Right atrium auricular region (tissue), 2 donors: ENCODE measurements at places on chromosomes 1 and 21.

DNA sequence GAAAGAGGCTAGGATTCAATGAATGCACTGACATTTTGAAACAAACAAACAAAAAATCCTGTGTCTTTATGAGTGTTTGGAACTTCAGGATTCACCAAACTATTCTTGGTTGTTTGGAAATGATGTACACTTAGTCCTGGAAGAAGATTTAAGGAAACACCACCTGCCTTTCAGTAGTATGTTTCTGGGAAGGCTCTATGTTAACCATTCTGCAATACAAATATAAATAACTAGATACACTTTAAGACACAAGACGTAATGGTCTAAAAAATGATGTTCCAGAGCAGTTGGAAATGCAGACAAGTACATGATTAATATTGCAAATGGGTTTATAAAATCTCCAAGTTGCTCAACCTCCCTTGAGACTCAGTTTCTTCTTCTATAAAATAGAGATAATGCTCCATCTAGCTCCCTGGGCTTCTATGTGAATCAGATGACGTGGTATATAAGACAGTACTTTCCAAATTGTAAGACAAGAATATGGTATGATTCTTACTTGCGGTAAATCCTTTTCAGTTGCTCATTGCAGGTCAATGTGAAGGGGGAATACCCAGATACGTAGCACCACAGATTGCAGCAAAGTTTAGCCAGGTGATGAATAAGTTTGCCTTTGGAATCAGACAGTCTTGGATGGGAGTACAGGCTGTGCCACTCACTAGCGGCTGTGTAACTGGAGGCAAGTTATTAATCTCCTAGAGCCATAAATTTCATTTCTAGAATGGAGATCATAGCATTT lies 224.8 kb upstream of the SGIP1 start:
- no peak for DNase-seq

DNA sequence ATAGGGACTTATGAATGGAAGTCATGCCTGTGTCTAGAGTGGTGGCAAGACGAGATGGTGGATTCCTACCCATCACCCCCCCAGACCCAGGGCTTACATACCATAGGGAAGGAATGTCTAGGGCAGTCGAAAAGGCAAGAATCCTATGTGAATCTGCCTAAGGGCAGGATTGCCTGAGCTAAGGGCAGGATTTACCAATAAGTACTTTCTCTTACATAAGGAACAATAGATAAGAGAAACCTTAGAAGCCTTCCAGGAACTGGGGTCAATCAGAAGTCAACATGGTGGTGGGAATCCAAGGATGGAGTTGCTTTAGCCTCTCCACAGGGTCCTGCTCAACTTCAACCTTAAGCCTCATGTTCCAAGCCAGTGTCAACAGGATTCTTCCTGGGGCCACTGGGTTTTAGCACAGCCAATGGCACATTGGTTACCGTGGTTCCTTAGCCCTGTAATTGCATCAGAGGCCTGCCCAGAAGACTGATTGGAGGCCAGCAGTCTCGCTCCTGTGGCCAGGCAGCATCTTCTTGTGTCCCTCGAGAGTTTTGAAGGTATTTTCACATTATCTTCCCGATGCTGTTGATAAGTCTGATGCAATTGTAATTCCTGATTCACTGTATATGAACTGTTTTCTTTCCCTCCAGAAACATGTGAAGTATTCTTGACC lies 20.7 kb downstream of the BACE2 start:
- DNase-seq = no peak

DNA sequence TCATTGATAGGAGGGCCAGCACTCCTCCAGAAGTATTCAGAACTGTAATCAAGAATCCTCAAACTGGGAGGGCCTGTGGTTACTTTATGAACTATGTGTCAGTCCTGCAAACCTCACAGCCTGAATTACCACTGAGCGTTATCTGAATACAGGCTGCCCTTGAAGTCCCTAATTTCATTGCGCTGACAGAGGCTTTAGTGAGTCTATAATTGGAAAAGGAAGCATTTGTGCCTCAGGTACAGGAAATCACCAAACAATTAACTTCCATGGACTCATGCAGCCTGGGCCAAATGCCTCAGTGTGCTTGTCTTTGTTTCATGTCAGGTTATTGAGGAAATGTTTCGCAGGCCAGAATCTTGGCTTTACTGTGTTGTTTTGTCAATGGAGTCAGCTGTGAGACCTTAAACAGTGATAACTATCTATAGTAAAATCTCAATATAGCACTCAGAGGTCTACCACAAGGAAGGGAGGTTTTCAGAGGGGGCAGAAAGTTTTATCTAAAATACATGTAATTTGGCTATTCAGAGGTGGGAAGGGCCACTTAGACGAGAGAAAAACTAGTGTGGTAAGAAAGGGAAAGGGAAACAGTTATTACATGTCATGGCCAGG lies 32.9 kb upstream of the DOCK7 start:
- DNase-seq = no peak

DNA sequence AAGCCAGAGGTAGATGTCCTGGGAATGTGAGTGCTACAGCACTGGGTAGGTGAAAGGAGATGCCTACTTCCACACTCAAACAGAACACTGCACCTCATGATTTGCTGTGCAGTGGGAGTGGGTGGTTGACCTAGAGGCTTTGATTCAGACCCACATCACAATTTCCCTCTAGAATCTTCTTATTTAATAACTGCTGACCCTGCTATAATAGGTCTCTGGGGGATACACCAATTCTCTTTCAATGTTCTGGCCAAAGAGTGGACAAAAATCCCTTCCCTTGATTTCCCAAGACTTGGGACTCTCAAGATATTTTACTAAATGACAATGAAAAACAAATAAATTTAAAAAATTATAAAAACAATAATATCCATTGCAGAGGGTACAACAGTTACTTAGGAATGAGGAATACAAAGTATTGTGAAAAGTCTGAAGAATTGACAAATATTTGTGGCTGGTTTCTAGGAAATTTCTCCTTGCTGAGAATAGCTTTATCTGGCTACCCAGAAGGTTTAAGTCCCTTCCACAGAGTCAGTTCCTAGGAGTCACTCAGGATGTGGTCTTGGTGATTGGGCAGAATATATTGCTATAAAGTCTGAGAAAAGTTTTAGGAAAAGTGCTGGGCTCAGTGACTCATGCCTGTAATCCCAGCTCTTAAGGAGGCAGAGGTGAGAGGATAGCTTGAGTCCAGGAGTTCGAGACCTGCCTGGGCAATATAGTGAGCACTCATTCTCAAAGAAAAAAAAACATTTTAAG lies 2.4 kb upstream of the FCGR2A start:
- DNase-seq = no peak

GRCh38 chr1:3251807-3252428 lies 182.9 kb downstream of the PRDM16 start:
- DNase-seq = no peak

DNA sequence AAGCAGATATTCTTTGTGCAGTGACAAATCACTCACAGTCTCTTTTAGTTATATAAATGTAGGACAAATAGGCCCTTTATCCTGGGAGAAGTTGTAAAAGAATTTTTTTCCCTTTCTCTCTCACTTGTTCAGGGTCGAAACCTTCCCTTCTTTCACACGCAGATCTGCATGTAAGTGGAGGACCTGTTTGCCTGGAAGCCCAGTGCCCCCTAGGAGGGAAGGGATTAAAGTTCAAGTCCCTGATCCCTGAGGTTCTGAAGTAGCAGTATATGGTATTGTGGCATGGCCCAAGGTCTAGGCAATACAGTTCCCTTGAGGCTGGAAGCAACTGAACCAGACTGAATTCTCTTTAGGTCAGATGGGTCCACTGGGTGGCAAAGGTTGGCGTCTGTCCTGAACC lies 48.6 kb upstream of the PTGFRN start:
- no peak for DNase-seq

DNA sequence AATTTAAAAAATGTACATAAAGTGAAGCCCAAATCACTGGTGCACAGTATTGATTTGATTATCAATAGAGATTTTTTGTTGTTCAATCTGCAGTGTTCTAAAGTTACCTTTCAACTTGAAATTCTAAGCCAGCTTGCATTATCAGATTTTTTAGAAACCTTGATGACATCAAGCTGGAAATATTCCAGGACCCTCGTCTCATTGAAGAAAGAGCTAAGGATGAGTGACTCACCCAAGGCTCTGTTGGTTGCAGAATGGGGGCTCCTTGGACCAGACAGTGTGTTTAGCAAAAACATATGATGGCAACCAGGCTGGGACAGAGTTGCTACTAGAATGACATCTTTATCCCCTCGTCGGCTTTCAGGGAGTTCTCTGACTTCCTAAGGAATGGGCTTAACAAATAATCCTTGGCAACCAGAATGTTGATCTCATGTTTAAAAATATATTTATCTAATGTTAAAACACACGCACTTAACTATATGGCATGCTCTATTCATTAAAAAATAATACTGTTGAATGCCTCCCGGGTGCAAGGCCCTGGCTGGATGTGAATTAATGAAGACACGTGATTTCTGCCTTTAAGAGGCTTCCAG lies 79.7 kb downstream of the RUNX3 start:
- DNase-seq = peak; percentile 52

DNA sequence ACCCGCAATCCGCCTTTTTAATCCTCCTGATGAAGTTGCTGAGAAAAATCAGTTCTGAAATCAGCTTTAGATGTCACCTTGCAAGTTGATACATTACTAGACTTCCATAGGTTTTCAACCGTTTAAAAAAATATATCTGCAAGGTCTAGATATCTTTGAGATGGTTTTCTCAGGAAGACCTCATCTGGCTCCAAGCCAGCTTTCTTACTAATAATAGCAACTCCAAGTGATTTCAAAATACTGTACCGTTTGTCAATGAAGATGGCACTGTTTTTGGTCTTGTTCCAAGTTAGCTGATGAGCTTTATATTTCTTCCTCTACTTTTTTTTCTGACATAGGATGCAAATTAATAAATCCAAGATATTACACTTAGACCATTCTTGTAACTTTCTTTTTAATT lies 40.3 kb downstream of the LRRC8C start:
- DNase-seq = no peak

DNA sequence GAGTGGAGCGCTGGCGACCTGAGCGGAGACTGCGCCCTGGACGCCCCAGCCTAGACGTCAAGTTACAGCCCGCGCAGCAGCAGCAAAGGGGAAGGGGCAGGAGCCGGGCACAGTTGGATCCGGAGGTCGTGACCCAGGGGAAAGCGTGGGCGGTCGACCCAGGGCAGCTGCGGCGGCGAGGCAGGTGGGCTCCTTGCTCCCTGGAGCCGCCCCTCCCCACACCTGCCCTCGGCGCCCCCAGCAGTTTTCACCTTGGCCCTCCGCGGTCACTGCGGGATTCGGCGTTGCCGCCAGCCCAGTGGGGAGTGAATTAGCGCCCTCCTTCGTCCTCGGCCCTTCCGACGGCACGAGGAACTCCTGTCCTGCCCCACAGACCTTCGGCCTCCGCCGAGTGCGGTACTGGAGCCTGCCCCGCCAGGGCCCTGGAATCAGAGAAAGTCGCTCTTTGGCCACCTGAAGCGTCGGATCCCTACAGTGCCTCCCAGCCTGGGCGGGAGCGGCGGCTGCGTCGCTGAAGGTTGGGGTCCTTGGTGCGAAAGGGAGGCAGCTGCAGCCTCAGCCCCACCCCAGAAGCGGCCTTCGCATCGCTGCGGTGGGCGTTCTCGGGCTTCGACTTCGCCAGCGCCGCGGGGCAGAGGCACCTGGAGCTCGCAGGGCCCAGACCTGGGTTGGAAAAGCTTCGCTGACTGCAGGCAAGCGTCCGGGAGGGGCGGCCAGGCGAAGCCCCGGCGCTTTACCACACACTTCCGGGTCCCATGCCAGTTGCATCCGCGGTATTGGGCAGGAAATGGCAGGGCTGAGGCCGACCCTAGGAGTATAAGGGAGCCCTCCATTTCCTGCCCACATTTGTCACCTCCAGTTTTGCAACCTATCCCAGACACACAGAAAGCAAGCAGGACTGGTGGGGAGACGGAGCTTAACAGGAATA lies 4.2 kb downstream of the TFAP2E start:
- DNase-seq = no peak

- no peak for DNase-seq
Measured at GRCh38 chr1:27560268-27561123, 43.4 kb downstream of the AHDC1 start.

DNA sequence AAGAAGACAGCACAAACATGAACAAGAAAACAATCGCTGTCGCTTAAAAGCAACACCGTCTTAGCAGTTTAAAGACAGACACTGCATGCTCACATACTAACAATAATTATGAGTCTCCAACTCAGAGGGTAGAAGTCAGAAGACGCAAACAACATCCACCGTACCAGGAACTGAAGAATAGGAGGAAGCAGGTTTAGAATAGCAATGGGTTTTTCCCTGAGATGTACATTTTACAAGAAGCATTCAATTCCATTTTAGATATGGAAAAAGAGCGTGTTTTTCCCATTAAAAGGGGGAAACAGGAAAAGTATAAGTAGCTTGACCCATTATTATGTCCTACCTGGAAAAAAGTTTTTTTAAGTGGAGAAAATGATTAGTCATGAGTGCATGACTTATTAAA lies 34.5 kb upstream of the KCNE1 start:
- DNase-seq = no peak

DNA sequence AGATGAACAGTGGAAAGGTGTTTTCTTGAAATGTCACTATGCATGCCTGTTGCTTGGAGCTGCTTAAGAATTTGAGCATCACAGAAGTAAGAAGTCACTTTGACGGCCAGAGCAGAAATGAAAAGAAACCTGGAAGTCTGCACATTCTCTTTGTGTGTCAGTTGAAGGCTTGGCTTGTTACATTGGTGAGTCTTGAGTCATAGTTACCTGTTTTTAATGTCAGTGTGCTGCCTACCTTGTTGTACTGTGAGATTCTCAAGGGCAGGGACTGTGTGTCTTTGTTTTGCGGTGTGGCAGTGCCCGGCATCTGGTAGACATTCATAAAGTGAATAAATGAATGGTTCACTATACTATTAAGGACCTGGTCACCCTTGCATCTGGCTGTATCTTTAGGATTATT lies 9.9 kb downstream of the OTUD3 start:
- no peak for DNase-seq

DNA sequence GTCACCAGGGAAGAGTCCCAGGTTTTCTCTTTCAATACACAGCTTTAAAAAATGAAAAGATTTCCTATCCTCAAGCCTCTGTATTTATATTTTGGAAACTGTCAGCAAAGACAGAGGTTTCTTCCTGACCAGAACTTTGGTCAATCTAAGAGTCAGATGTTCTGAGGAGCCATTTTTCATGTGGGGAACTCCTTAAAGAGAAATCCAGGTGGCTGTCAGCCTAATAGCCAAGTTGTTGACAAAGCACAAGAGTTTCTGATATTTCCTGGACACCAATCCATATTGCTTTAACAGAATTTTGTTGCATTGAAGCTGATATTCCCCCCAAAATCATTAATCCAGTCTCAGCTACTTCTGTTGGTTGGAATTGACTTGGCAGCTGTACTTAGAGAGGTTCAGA lies 318.6 kb upstream of the NFIA start:
- DNase-seq = no peak

GRCh38 chr1:47911424-47911823 lies 85.8 kb downstream of the TRABD2B start:
- no peak for DNase-seq

GRCh38 chr1:226862890-226863289 lies 7.5 kb upstream of the PSEN2 start:
- DNase-seq = peak; percentile 30

DNA sequence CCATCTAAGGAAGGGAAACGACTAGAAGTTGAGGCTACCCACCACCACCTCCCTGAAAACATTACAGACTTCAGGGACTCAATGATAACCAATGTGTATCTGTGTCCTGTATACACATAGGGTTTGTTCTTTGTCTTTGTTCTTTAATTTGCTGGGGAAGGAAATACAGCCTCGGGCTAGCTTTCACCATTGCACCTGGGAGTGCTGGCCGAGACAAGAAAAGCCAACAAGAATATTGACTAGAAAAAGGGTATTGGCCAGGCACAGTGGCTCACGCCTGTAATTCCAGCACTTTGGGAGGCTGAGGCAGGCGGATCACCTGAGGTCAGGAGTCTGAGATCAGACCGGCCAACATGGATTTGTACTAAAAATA lies 50.4 kb downstream of the MDM4 start:
- DNase-seq = no peak
